Stimulated activated memory B cell treated with anti-CD40 and anti-IgM and Interleukin-4, amounts not matched to agents 10 μg/mL and 1 μg/mL and 100 μg/mL, for 72 hours (primary cell): ENCODE measurements at places on chromosomes 1 and 21.

DNA sequence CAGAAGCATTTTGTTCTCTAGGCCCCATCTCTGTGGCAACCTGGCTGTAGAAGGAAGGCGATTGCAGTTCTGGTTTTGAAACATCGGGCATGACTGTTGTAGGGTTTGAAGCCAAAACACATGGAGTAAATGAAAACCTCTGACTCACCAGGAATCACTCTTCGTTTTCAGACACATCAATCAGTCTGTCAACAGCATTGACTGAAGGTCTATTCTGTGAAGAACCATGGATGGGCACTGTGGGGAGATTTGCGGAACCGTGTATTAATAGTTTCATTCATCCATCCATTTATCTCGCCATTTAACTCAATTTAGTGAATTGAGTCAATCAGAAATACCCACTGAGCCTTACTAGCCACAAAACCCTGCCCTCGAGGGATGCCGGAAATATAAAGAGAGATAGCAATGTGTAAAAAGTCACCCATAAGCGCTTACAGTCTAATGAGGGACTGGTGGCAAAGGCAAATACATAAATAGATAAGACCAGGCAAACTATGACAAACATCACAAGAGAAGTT lies 364.6 kb upstream of the PROX1 start:
- ATAC-seq: no peak
- no peak overlapping the region for H3K27ac ChIP-seq
- peaks cover 29% of the 10 kb centered on the region for H3K27me3 ChIP-seq
- H3K36me3 ChIP-seq: no peaks in the 10 kb centered on the region
- H3K4me3 ChIP-seq: no peak overlapping the region

DNA sequence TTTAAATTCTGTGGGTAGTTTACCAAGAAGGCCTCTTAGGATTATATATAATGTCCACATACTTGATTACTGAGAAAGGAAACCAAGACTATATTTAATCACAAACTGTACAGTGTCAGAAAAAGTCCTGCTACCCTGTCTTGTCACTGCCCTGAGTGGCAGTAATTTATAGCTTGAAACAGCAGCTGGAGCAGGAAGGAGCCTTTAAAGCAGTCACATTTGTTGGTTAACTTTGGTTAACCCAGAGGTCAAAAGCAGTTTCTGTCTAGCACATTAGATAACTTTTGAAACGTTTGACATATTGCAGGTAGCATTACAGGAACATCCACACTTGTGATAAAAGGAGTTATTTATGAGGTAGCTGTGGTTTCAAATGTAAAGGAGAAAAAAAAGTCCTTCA lies 161.7 kb downstream of the ROR1 start:
- no peaks in the 10 kb centered on the region for H3K4me1 ChIP-seq
- H3K4me3 ChIP-seq: no peak overlapping the region
- H3K27ac ChIP-seq: no peak overlapping the region

- no peaks in the 10 kb centered on the region for H3K4me1 ChIP-seq
- H3K27ac ChIP-seq: no peak overlapping the region
- H3K27me3 ChIP-seq: peaks cover 15% of the 10 kb centered on the region
- H3K36me3 ChIP-seq: no peaks in the 10 kb centered on the region
- no peak overlapping the region for H3K4me3 ChIP-seq
- no peak for ATAC-seq
Observed at GRCh38 chr1:177817937-177818875, 151.7 kb downstream of the SEC16B start.

DNA sequence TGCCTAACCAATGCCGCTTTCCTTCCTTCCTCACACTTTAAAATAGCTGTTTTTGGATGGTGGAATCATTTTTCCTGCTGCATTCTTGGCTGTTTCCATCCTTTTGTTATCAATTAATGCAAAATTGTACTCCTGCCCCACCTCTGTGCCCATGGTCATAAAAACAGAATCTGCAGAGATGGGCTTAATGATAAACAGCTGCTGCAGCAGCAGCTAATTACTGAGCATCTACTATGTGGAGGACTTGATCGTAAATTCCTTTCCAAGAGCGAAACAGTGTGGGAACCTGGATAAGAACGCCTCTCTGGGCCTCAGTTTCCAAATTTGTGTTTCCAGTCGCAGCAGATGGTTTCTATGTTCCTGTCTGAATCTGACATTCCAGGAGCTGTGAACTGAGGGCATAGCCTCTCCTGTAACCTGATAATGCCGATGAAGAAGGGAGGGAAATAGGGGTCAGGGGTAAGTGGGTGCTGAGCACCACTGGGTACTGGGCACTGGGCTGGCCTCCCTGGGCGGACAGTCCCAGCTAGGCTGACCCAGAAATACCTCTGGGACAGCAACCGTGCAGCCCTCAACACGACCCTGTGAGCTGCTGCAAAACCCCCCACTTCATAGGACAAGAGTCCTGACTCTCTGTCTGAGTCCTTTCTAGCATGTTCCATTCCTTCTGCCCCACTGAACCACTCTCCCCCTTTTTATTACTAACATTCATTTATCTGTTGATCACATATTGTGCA lies 121.7 kb downstream of the DMRTB1 start:
- peaks cover 22% of the 10 kb centered on the region for H3K27me3 ChIP-seq
- no peak overlapping the region for H3K4me3 ChIP-seq
- H3K27ac ChIP-seq: no peak overlapping the region
- peaks cover 5% of the 10 kb centered on the region for H3K4me1 ChIP-seq
- ATAC-seq: no peak
- H3K36me3 ChIP-seq: no peaks in the 10 kb centered on the region

DNA sequence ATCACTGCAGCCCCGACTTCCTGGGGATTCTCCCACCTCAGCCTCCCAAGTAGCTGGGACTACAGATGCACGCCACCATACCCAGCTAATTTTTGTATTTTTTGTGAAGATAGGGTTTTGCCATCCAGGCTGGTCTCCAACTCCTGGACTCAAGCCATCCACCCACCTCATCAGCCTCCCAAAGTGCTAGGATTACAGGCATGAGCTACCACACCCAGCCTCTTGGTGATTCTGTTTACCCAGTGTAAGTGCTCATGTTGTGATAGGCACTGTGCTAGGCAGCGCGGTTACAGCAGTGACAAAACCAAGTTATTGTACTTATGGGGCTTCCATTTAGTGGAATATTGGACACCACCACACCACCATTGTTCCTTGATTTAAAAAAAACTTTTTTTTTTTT lies 9.7 kb upstream of the STX12 start:
- no peak overlapping the region for H3K4me3 ChIP-seq
- no peaks in the 10 kb centered on the region for H3K27me3 ChIP-seq
- no peak for ATAC-seq
- peaks cover 13% of the 10 kb centered on the region for H3K36me3 ChIP-seq

GRCh38 chr1:170261669-170262068 lies 115.9 kb downstream of the NTMT2 start:
- no peaks in the 10 kb centered on the region for H3K4me1 ChIP-seq
- H3K27me3 ChIP-seq: peaks cover 9% of the 10 kb centered on the region
- no peak for ATAC-seq
- H3K36me3 ChIP-seq: no peaks in the 10 kb centered on the region

- no peaks in the 10 kb centered on the region for H3K4me1 ChIP-seq
- no peaks in the 10 kb centered on the region for H3K27me3 ChIP-seq
- no peak overlapping the region for H3K4me3 ChIP-seq
- peaks cover 77% of the 10 kb centered on the region for H3K36me3 ChIP-seq
- ATAC-seq: no peak
Observed at GRCh38 chr1:51784997-51785421, 93.5 kb downstream of the NRDC start.

DNA sequence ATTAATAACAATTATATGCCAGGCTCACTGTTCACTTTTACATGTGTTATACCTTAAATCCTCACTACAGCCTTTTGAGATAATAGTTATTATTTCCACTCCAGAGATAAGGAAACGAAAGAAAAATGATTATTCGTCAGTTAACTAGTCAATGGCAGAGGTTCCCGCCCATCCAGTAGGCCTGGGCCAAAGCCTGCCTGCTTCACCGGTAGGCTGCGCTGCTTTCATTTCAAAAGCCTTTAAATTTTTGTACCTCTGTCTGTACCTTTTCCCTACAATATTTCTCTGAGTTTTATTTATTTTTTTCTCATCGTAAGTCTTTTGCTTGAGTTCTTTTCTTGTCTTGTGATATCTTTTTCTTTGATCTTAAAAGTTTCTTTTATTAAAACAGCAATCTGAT lies 3.6 kb downstream of the GPR52 start:
- H3K4me3 ChIP-seq: no peak overlapping the region
- no peak for ATAC-seq
- no peak overlapping the region for H3K27ac ChIP-seq
- H3K4me1 ChIP-seq: no peaks in the 10 kb centered on the region
- H3K36me3 ChIP-seq: peaks cover 17% of the 10 kb centered on the region

DNA sequence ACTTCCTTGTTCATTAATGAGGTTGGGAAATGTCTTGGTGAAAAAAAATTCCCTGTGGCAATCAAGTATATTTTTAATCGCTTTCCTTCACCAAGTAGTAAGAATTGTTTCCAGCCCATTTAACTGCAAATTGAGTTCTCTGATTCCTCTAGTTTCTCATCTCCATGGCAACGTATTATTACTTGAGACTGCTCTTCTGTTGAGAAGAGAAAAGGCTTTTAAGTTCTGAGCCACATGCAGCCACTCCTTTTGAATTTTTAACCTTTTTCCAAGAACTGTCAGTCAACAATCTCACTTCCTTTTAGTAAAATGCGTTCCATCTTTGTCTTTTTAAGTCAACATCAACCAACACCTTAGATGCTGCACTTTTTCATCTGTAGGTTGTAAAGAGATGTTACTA lies 75.7 kb upstream of the KIAA1614 start:
- H3K4me3 ChIP-seq: no peak overlapping the region
- no peaks in the 10 kb centered on the region for H3K27me3 ChIP-seq
- no peak for ATAC-seq
- no peaks in the 10 kb centered on the region for H3K4me1 ChIP-seq

GRCh38 chr1:3584915-3585314 lies 26.4 kb downstream of the MEGF6 start:
- H3K4me3 ChIP-seq: no peak overlapping the region
- H3K27me3 ChIP-seq: peaks cover under 1% of the 10 kb centered on the region
- H3K36me3 ChIP-seq: no peaks in the 10 kb centered on the region
- H3K4me1 ChIP-seq: no peaks in the 10 kb centered on the region

- ATAC-seq: peak; percentile 51
- no peaks in the 10 kb centered on the region for H3K27me3 ChIP-seq
- H3K4me1 ChIP-seq: peaks cover 94% of the 10 kb centered on the region
- H3K27ac ChIP-seq: peak overlapping the region; percentile 96
- peaks cover 8% of the 10 kb centered on the region for H3K36me3 ChIP-seq
- H3K4me3 ChIP-seq: no peak overlapping the region
Observed at GRCh38 chr1:18948048-18948912, 8.2 kb downstream of the IFFO2 start.

DNA sequence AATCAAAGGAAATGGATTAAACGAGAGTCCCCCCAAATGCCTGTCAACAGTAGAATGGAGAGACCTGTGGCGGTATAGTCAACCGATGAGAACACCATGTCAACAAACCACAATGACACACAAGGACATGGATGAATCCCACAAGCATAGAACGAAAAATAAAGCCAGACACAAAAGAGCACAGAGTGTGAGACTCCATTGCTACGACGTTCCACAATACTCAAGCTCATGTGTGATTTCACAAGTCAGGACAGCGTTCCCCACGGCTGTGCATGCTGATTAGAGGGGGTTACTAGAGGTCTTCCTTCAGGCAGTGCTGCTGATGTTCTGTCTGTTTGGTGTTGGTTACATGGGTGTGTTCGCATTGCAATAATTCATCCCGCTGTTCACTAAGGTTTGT lies 5.8 kb upstream of the PLA2G2D start:
- H3K4me1 ChIP-seq: peaks cover 65% of the 10 kb centered on the region
- no peaks in the 10 kb centered on the region for H3K27me3 ChIP-seq
- no peaks in the 10 kb centered on the region for H3K36me3 ChIP-seq
- no peak for ATAC-seq
- no peak overlapping the region for H3K4me3 ChIP-seq
- H3K27ac ChIP-seq: peak overlapping the region; percentile 48

DNA sequence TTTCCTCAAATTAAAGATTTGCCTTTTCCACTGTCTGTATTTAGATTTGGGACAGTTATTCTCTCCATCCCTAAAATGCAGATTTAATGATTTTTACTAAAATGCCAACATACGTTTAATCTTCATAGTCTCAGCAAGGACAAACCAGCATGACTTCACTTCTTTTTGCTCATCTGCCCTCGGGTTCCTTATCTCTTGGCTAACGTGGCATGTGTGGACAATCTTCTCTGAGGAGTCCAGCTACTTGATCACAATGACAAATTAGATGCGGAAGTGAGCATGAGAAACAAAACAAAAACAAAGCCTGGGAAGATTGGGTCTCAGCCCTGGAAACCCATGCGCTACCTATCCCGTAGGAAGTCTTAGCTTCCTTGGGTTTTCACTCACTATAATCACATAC lies 1.0 kb downstream of the MRAP start:
- H3K4me3 ChIP-seq: no peak overlapping the region
- peaks cover 29% of the 10 kb centered on the region for H3K36me3 ChIP-seq
- no peak for ATAC-seq
- no peak overlapping the region for H3K27ac ChIP-seq
- no peaks in the 10 kb centered on the region for H3K27me3 ChIP-seq
- H3K4me1 ChIP-seq: no peaks in the 10 kb centered on the region

DNA sequence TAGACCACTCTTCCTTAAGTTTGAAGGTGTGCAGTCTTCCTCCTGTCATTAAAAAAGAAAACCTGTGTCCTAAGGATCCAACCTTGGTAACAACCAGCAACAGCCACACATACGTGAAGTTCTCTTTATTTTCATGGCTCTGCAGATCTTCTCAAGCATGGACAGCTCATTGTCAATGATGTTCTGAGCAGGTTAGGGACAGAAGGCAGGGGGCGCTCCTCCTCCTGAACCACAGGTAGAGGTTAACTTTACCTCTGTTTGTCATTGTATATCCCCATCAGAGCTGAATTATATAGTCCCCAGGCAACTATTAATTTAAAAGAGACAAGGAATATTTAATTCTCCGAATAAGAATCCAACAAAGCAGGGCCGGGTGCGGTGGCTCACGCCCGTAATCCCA lies 52.5 kb upstream of the CR2 start:
- H3K27ac ChIP-seq: no peak overlapping the region
- peaks cover 8% of the 10 kb centered on the region for H3K4me1 ChIP-seq
- no peaks in the 10 kb centered on the region for H3K27me3 ChIP-seq
- no peak overlapping the region for H3K4me3 ChIP-seq

- ATAC-seq: no peak
- no peaks in the 10 kb centered on the region for H3K4me1 ChIP-seq
- H3K4me3 ChIP-seq: no peak overlapping the region
- no peaks in the 10 kb centered on the region for H3K36me3 ChIP-seq
- no peak overlapping the region for H3K27ac ChIP-seq
Observed at GRCh38 chr1:116679091-116679827, 11.7 kb upstream of the IGSF3 start.

DNA sequence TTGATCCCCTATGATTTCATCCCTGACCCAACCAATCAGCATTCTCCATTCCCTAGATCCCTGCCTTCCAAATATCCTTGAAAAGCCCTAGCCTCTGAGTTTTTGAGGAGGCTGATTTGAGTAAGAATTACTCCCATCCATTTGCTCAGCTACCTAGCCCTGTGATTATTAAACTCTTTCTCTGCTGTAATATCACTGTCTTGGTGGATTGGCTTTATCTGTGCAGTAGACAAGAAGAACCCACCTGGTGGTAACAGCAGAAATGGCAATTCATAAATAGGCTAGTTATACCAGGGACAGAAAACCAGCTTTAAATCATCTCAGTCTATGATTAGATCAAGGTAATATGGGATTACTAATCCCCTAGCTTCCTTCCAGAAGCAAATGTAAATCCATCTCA lies 13.0 kb downstream of the IL20 start:
- peaks cover 31% of the 10 kb centered on the region for H3K36me3 ChIP-seq
- no peaks in the 10 kb centered on the region for H3K4me1 ChIP-seq
- no peak overlapping the region for H3K4me3 ChIP-seq
- no peak for ATAC-seq
- no peaks in the 10 kb centered on the region for H3K27me3 ChIP-seq
